ENCODE measurements at places on chromosomes 11 and 22.

DNA sequence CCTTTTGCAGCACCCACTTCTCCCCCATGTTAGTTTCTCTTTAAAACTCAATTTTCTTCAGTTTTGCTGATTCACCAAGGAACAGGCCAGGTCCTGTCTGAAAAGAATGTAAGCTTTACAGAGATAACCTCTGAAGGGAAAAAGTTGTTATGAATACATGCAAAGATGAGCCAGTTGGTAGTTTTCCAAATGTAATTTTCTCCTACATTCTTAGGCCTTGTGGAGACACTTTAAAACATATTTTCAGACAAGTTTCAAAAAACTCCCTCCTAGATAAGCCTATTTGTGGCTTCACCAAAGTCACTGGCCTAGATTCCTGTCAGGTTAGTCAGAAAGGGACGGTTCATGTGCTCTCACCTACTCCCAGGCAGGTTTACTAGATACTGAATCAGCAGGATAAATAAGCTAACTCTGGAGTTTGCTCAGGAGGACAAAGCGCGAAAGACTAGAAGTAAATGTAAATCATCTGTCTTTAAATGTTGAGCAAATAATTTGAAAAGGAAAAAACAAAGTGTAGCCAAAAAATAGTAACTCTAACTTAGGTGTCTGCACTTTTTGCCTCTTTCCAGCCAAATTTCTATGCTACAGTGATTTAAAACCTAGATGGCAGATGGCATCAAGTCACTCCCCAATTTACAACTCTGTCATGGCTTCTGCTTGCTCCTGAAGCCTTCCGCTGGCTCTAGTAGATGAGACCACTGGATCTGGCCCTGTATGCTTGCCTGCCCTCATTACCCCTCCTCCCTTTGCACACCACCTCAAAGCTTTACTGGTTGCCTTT lies 4.9 kb upstream of the ATP6V1E1 start:
- DNase-seq, result no peak

GRCh38 chr11:73428227-73428626 lies 52.0 kb downstream of the RELT start:
- DNase-seq, result no peak

DNA sequence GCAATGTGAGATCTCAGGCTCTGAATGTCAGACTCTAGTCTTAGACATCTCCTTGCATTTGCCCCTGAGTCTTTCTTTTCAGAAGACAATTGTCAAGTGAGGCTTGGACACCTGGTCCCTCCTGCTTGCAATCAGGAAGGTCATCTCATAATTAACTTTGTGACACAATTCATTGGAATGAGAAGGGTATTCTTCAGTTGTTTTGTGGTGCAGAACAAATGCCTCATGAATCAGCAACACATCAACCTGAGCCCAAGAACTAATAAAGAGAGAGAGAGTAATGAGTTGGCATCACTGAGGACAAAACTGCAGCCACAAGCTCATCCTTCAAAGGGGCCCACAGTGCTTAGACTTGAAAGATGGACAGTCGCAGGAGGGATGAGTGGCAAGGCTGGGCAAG lies 375.8 kb downstream of the INSC start:
- no peak for DNase-seq

GRCh38 chr11:120912504-120912903 lies 111.4 kb upstream of the TBCEL start:
- no peak for DNase-seq

DNA sequence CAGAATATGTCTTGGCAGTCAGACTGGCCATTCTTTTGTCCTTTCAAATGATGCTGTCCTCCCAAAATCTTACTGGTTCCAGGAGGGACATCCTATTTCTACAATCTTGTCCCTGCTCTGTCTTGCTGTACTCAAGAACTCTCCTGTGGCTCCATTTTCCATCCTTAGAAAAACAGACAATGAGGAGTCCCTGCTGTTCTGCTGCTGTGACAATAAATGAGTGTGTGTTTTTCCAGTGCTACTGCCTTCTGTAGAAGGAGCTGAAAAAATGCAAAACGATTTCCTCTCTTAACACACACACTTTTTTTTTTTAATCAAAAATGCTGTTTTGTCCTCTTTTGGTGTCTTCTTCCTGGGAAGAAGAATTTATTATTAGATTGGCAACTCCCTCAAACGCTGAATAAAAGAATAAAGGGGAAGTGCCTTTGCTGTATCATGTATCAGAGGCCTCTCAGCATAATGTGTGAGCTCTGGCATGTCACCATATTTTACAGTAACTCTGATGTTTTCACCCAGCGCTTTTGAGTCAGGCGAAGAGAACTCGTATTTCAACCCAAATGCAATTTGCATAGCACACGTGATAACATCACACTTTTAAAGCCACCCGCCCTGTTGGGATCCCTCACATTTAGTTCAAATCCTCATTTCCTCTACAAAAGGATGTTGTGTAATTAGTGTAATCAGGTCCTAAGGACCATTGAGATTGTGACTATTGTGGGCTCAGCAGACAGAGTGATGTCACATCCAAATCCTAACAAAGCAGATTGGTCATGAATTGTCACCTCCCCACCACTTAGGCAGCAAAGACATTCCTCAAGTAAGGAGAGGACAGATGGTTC lies 496.0 kb upstream of the LARGE1 start:
- DNase-seq, result no peak

DNA sequence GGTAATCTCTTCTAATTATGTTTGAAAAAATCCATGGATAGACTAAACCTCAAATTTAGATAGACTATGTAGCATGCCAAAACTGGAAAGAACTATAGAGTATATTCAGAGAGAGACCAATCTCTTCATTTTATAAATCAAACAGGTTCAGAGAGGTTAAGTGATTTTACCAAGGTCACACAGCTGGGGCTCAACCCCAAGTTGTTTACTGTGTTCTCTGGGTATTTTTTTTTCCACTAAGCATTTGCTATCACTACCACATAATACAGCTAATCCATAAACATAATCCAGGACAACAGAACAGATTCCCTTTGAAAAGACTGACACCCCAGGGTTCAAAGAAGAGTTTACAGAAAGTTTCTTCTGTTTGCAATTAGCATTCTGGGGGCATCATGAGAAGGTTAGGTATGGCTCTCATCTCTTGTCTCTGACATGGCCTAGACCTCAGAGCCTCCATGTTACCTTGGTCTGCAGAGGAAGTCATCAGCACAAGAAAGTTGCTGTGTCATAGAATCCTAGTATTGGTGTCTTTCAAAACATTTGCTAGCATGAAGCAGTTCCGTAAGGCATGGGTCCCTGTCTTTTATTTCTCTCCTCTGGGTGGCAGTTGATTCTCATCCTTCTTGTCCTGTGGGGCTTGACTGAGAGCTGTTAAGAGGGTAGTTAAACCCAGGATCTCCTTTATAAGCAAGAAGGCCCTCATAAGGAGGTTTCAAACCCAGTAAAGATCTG lies 94.5 kb upstream of the HSD17B12 start:
- DNase-seq, result no peak

GRCh38 chr22:19271856-19272535 lies 19.5 kb downstream of the CLTCL1 start:
- DNase-seq, result no peak

- DNase-seq, result no peak
These were observed 11.6 kb downstream of the LMNTD2 start for GRCh38 chr11:548700-549603.

DNA sequence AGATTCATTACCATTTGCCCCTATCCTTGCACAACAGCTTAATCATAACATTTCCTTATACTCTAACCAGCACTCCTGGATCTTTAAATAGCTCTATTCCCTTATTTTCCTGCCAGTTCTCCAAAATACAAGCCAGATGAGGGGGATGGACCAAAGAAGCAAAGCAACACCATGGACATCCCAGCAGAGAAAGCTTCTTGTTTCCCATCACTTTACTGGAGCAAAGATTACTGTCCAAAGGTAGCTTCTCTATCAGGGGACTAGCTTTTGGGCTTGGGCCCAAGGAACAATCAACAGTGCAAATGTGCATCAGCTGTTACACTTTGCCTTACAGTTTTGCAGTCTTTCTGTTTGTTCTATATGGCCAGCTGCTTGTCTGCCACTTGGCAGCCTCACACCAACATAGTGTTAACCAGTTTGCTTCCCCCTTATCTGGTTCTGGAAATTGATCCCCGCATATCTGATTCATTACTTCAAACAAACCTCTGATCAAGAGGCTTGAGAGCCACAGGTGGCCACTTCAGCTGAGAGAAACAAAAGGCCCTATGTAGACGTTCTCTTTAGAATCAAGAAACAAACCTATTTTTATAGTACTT lies 814.3 kb downstream of the METTL15 start:
- no peak for DNase-seq
